ENCODE measurements at places on chromosomes 6 and 20.

DNA sequence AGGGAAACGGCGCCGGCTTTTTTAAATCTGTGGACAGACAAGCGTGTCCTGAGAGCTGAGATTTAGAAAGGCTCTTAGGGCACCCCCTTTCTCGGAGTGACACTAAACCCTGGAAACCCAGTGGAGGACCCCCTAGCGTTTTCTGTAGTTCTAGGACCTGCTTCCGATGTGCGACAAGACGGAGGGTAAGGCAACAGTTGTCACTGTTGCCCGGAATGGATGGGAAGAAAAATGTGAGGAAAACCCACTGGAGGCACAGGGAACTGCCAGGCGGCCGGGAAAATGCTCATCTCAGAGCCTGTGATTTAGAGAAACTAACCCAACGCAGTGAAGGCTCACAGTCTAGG lies 551 bp upstream of the ATP5F1E start:
- peak; percentile 49 for DNase-seq

DNA sequence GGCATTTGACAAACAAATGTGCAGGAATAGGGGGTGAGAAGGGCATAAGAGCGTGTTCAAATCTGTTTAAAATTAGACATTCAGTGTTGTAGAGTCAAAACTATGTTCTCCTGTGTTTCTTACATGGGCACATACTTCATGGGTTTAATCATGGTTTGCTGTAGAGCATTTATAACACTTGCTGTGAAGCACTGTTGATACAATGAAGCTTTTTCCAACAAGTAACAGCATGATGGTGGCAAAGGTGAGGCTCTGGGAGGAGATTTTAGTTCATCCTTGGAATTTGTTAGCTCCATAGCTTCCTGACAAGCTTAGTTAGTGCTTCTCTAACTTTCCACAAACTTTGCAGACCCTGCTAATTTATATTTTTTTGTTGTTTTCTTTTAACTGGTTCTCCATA lies 900.7 kb downstream of the TFAP2A start:
- no peak for DNase-seq

- no peak for DNase-seq
Observed at GRCh38 chr6:38054527-38055202, 235.1 kb downstream of the ZFAND3 start.

DNA sequence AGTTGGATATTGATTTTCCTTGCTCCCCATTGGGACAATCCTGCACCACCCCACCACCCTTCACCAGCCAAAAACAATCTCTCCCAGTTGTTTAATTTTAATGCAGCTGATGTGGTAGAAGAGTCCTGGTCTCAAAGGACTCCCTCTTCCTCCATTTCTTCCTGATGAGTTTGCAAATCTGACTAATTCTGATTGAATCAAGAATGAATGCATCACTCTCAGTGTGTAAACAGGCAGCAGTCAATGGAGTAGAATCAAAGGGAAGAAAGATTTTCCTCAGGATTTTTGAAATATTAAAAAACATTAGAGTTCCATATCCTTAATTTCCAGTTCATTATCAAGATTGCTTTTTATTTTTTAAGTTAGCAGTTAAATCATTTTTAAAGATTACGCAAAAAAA lies 54.0 kb downstream of the PLG start:
- no peak for DNase-seq

DNA sequence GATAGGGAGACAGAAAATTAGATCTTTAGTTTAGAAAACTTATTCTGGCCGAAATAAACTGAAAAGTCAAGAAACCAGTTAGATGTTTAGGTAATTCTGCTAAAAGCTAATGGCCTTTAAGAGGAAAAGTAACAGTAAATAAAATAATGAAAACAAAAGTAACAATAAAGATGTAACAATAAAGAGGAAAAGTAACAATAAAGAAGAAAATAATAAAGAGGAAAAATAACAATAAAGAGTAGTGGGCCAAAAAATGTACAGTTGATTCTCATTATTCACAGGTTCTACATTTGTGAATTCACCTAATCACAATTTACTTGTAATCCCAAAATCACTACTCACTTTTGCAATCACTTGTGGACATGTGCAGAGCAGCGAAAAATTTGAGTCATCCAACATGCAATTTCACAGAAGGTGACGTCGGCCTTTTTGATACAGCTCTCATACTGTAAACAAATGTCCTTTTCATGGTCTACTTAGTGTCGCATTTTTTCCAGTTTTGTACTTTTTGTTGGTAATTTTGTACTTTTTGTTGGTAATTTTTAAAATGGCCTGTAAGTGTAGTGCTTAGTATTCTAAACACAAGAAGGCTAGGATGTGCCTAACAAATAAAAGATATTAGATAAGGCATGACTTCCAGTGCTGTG lies 24.0 kb downstream of the HBS1L start:
- no peak for DNase-seq

DNA sequence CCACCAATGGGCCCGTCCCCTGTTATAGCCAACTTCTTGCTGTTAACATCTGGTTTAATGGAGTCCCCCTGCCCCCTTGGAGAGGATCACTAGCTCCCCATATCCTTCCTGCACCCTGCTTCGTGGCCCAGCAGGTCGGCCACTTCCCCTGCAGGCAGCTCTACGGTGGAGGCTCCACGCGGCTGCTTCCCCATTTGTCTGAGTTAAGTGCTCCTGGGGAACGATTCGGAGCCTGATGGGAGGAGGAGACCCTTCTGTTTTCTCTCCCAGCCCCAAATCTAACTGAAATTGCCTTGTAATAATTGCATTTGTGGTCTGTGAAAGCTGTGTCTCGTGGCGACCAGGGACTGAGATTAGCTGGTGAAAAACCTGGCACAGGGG lies 74.6 kb downstream of the SULF2 start:
- DNase-seq: no peak

- DNase-seq: no peak
Observed at GRCh38 chr6:131060311-131060710, 2.7 kb downstream of the EPB41L2 start.

DNA sequence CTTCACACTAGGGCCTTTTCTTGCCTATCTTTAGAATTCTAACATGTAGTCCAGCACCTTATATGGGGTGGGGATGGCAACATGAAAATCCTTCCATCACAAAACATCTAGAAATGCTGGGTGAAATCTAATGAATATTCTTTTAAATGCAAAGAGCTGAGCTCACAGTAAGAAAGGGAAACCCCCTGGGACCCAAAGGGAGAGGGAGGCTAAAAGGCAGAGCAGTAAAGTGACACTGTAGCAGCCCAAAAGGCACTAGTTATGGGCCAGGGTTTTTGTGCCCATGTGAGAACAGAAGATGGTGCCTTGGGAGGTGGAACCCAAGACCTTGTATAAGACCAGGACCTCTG lies 66.7 kb downstream of the TRAM2 start:
- no peak for DNase-seq

GRCh38 chr6:45830441-45831139 lies 185.1 kb downstream of the CLIC5 start:
- no peak for DNase-seq

DNA sequence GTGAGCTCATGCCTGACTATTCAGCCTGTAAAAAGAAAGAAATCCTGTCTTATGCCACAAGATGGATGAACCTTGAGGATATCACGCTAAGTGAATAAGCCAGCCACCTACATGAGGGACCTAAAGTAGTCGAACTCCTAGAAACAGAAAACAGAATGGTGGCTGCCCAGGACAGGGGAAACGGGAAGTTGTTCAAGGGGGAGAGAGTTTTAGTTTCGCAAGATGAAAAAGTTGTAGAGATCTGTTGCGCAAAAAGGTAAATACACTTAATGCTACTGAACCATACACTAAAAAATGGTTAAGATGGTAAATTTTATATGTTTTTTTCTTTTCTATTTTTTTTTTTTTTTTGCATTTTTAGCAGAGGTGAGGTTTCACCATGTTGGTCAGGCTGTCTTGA lies 74.1 kb upstream of the RALY start:
- DNase-seq: no peak

DNA sequence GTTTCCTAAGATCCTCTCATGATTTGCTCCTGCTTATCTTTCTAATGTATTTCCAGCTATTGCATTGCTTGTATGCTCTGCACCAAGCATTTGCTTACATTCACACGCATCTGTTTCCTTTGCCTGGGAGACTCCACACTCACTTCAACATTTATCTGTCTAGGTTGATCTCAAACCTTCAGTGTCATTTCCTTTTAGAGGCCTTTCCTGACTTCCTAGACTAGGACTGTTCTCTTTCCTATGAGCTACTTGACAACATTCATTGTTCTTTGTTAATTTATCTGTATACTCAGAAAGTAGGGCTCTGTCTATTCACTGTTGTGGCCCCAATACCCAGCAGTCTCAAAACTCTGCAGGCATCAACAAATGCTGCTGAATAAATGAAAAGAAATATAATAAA lies 84.4 kb downstream of the WASF1 start:
- DNase-seq: no peak

DNA sequence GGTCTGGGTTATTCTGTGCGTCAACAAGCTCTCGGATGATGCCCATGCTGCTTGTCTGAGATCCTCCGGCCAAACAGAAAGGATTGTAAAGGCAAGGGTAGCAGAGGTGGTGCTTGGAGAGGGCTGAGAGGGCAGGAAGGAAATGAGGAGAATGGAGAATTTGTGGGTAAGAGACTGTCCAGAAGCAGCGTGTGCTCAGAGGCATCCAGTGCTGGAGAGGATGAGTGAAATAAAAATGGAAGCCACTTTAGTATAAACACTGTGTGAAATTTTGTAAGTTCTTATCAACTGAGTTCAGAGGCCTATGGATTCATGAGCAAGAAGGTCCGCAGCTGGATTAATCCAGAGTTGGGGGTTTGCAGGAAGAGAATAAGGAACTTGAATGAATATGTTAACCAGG lies 59.5 kb downstream of the ADGRG6 start:
- DNase-seq: no peak

DNA sequence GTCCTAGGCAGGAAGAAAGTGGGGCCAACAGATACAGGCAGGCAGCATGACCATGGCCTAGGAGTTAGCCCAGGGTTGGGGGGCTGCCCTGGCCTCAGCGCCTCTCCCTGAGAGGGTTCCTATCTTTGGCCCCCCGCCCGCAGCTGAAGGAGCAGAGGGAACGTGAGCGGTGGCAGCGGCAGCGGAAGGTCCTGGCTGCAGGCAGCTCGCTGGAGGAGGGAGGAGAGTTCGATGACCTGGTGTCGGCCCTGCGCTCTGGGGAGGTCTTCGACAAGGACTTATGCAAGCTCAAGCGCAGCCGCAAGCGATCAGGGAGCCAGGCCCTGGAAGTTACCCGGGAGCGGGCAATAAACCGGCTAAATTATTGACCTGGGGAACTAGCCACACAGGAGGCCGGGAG lies 32.6 kb downstream of the MOCS1 start:
- no peak for DNase-seq

GRCh38 chr20:934186-934840 lies 18.2 kb upstream of the ANGPT4 start:
- DNase-seq: no peak

GRCh38 chr6:113375950-113376846 lies 480.9 kb upstream of the MARCKS start:
- no peak for DNase-seq

DNA sequence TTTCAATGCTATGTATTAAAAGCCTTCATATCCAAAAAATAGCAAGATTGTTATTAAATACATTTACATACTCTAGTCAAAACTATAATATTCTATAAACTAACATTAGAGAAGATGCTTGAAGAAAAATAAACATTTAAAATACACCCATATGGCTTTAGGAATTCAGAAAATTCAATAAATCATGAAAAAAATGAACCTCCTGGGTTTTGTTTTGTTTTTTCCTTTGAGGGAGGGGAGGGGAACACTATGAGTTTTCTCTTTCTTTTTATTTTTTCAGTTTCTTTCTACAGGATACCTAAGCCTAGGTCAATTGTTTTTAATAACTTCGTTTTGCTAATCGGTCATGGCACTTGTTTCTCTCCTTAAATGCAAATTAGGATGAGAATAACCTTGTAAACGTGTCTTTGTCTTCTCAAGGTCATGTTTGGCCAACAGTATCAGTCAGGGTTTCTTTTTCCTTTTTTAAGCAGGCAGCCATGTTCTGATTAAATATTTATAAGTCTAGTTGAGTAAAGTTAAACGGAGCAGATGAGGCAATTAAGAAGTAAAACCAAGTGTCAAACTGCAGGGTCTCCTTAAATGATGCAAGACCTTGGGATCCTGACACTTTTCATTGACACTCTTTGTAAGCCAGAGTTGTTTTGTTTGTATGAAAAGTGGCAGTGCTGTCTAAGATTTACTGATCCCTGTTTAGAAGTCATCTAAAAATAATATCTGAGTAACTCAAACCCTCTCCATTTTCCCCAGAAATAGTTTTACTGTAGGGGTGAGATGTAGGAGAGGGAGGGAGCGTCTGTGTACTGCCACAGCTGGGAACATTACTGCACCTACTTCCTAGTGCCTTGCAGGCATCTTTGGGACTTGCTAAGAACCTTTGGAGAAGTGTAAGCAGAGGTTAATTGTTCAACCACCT lies 392.3 kb downstream of the PLCB1 start:
- DNase-seq: no peak

- DNase-seq: no peak
Observed at GRCh38 chr20:55919956-55920355, 85.4 kb downstream of the CBLN4 start.

- no peak for DNase-seq
Observed at GRCh38 chr6:99606656-99607415, at the start of gene PRDM13. Gene PRDM13 (plus strand): TSS chr6:99606833. CDS start chr6:99607035, 202 bp downstream.

DNA sequence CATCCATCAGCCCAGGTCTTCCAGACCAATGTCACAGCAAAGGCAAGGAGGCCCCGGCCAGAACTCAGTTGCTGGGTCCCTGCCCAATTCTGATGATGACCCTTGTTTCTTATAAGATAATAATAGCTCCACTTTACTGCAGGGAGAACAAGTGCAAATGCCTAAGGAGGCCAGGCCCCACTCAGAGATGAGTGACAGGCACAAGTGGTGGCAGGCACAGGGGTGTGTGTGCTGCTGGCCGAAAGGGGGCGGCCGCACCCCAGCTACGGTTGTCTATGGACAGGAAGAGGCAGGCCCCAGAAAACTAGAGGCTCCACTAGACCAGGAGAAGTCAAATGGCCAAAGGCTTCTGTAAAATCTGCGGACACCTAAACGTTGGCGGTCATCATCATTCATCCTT lies 28.6 kb downstream of the GNAS-AS1 start:
- DNase-seq: no peak

DNA sequence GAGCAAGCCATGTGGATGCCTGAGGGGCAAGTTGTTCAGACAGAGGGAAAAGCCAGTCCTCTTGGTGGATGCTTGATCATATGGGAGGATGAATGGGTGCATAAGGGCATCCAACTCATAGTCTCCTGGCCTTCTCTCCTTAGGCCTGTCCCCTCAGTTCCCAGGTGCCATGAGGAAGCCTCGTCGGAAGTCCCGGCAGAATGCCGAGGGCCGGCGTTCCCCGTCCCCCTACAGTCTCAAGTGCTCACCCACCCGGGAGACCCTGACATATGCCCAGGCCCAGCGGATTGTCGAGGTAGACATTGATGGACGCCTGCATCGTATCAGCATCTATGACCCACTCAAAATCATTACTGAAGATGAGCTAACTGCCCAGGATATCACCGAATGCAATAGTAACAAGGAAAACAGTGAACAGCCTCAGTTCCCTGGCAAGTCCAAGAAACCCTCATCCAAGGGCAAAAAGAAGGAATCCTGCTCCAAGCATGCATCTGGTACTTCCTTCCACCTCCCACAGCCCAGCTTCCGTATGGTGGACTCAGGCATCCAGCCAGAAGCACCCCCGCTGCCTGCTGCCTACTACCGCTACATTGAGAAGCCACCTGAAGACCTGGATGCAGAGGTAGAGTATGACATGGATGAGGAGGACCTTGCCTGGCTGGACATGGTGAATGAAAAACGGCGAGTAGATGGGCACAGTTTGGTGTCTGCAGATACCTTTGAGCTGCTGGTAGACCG lies 3.8 kb downstream of the BRPF3 start:
- no peak for DNase-seq

Data from NCI-H748 treated with DMSO at 0.1 percent for 48 hours (cell line).